ENCODE measurements at places on chromosomes 1 and 21. TPM values are rescaled to one million over a fixed set of nuclear protein-coding genes. Genes with fewer than 3 reads are reported as not detected.

GRCh38 chr1:155893389-155894142 lies 17.6 kb downstream of the RIT1 start:
- DNase-seq: no peak

WNT2B gene
- total RNA-seq: 1.4 TPM

GRCh38 chr1:232454227-232454886 lies 175.6 kb downstream of the SIPA1L2 start:
- no peak for DNase-seq

GRCh38 chr21:42586406-42586805 lies 67.0 kb upstream of the PDE9A start:
- no peak for DNase-seq

DNA sequence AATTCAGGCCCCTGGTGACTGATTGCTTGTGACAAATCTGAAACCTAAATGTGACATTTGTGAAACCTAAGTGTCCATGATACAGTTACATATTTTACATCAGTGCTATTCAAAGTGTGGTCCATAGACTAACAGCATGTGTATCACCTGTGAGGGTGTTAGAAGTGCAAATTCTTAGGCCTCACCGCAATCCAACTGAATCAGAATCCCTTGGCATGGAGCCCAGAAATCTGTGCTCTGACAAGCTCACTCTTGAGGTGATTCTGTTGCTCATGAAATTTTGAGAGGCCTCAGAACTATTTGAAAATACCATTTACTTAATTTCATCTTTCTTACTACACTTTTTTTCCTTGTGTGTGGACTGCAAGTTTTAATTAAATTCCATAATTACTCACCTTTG lies 587.9 kb downstream of the ADGRL2 start:
- no peak for DNase-seq

- no peak for DNase-seq
Measured at GRCh38 chr1:154881820-154882535, 11.9 kb upstream of the KCNN3 start.

Measured in activated B cell treated with CpG ODN at 0.5 μM for 24 hours (primary cell).